ENCODE measurements at places on chromosomes 7 and 10.

DNA sequence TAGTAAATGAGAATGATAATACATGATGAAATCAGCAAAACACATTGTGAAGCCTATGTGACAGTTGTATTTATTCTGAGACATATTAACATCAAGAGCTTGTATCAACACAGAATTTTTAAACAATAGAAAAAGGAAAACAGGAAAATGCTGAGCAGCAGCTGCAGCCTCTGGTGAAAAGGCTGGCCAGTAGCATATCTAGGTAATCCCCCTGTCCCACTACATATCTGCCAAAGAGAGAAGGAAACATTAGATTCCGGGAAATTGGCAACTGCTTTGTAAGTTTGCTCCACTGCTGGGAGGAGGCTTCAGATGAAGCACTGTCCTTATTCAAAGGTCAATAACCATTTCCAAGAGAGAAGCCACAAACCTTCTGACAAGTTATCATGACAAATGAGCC is 89.4 kb downstream of the RALA start:
- no peak for DNase-seq

GRCh38 chr10:108598320-108598695 is 1325.0 kb downstream of the XPNPEP1 start:
- DNase-seq = no peak

- DNase-seq = no peak
These were observed 687.6 kb downstream of the AUTS2 start for GRCh38 chr7:70285854-70286253.

DNA sequence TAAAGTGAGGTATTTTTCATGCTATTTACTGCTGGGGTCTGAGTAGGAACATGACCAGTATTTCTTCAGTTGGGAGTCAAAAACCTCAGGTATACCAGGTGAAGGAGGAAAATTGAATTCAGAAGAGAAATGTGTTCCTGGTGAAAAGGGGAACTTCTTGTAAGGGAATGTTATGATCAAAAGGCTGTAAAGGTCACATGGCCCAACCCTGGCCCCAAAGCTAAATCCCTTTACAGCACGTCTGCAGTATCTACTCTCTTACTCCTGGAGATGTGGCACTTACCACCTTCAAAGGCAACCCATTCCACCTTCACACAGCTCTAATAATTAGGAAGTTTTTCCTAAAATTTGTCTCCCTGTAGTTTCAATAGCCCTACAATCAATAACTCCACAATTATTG is 15.2 kb downstream of the PIK3AP1 start:
- no peak for DNase-seq

DNA sequence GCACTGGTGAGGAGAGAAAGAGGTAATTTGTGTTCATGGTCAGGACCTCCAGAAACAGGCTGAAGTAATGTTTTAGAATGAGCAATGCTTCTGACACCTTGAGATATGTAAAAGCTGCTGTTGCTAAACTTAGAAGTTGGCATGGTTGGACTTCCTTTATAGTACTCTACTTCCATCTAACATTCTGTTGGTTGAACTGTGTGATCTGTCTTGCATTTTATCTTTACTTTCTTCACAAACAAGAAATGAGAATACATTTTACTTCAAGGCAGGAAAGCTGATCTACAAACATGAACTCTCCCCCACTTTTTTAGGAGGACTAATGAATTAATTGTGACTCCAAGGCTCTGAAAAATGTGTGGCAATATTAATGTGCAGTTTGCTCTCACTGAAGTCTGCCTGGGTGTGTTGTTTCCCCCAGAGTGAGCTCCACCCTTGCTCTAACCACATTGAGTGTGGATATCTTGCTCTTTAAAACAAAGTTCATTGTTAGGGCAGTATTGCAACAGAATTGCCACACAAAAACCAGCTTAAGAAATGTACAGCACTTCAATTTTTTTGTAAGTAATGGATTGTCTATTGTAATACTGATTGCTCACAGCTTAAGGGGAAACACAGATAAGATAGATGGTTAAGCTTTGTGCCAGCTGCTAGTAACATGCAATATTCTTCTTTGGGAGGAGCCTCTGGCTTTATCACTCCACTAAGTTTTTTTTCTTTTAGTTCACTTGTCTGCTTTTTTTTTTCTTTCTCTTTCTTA is 69.0 kb downstream of the ADD3 start:
- DNase-seq = no peak

DNA sequence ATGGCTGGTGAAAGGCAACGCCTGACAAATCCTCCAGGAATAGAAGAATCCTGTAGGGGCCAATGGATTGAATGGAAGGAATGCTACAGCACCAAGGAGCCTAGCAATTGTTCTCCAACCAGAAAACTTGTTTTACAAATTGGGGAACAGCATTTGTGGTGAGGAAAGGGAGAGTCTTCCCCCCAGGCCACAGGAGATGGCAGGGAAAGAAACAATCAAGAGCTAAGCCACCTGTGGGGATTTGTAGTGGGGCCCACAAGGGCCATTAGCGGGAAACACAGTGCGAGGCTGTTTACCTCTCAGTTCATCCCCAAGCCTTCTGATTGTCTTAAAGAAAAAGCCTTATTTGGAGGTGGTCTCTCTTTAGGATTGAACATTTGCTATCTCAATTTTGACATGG is 48.5 kb upstream of the KCNMA1 start:
- DNase-seq = no peak

DNA sequence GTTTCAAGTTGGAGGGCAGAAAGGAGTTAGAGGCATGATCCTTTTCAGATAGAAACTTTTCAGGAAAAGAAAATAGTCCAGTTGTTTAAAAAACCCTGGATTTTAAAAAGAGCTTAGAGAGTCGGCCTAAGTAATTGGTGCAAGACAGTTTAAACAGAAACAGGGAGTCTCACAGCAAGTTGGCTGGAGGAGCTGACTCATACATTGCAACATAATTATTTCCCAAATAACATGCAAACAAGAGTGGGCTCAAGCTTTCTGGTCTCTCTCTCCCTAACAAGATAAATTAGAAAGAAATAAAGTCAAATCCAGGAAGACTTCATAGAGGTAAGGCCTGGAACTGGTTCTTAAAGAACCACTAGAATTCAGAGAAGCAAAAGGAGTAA is 100.3 kb upstream of the AGBL3 start:
- no peak for DNase-seq

- DNase-seq = no peak
These were observed 57.6 kb upstream of the PIK3CG start for GRCh38 chr7:106807474-106807873.

DNA sequence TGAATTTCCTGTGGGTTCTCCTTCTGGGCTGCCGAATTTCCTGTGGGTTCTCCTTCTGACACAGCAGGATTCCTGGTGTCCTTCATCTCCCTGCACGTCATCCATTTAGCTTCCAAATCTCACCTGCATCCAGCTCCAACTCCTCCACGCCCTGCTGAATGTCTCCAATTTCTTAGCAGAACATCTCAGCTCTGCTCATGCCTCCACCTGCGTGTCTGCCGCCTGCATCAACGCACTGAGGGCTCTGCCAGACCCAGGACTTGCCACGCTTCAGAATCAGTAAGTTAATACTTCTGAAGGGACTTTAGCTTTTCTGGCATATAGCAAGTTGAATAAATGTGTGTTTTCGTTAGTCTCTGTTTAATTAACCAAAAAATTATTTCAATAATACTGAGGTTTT is 31.1 kb upstream of the VIPR2 start:
- DNase-seq = no peak

DNA sequence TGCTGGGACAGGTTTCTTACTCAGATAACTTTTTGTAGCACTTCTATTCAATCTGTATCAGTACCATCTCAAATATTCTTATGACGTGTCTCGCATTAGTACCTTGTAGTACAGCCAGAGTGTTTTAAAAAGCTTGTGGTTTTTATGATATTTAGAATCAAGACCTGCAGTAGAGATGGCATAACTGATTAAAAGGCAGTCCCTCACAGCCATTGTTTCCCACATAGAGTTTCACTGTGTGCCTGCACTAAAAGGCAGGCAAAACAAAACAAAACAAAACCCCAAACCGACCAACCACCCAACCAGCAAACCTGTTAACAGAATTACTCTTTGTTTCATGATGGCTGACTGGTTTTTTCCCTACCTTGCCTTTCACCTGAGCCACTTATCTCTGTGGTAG is 221.3 kb upstream of the DGKB start:
- no peak for DNase-seq

GRCh38 chr10:59393349-59393748 is 31.0 kb upstream of the FAM13C start:
- no peak for DNase-seq

GRCh38 chr7:110001254-110001938 is 1089.5 kb upstream of the LRRN3 start:
- DNase-seq = no peak

DNA sequence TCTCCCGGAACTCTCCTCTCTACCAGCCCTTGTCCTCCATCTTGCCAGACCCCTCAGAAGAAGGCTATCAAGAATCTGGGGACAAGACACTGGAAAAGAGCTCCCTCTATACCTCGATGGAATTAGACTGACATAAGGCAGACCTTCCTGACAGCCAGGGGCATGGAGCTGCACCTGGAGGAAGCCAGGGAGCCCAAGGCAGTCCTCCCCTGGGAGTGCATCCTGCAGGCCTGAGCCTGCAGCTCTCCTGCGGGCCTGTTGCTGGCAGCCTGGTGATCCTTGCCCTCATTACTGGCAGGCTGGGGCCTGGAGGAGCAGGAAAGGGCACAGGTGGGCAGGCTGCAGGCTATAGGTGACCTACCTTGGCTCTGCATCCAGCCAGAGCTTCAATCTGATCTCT is 323.4 kb downstream of the GRID1 start:
- no peak for DNase-seq

DNA sequence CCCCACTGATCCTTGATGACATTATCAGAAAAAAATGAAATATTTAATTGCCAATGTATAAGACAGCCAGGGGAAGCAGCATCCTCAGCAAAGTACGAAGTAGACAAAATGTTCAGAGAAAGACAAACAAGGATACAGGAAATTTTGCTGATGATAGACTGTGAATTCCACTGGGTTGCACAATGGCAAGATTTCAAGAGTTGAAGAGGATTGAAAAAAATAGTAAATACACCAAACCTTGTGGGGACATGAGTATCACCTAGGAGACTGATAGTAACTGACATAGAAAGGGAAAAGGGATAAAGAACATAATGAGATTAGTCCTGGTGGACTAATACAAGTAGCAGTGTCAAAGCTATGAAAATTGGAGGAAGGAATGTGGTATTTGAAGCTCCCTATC is 16.5 kb downstream of the CNOT4 start:
- no peak for DNase-seq

GRCh38 chr7:47391726-47392125 is 190.2 kb downstream of the TNS3 start:
- peak; percentile 70 for DNase-seq

- no peak for DNase-seq
These were observed 68.9 kb downstream of the PDGFA start for GRCh38 chr7:450741-451140.

- DNase-seq = no peak
These were observed 420.3 kb upstream of the AUTS2 start for GRCh38 chr7:69177941-69178494.

- no peak for DNase-seq
These were observed 23.6 kb downstream of the BEND7 start for GRCh38 chr10:13505052-13505680.

DNA sequence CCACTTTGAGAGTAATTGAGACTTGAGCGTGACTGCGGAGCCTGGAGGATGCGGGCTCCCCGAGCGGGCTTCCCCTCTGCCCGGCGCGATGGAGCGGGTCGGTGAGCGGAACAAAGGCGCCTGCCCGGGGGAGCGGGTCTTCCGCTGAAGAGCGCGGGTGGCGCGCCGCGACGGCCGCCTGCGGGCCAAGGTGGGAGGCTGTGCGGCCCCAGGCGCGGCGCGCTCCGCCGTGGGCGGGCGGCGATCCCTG is at the start of gene GALNT17:
Gene GALNT17 (plus strand): TSS at position 18 of the 250 bp plus-strand sequence.
- DNase-seq = no peak

- DNase-seq = peak; percentile 40
These were observed 51.7 kb downstream of the DIP2C start for GRCh38 chr10:637771-638195.

- peak; percentile 85 for DNase-seq
These were observed 573 bp downstream of the BLVRA start for GRCh38 chr7:43758822-43759683.

DNA sequence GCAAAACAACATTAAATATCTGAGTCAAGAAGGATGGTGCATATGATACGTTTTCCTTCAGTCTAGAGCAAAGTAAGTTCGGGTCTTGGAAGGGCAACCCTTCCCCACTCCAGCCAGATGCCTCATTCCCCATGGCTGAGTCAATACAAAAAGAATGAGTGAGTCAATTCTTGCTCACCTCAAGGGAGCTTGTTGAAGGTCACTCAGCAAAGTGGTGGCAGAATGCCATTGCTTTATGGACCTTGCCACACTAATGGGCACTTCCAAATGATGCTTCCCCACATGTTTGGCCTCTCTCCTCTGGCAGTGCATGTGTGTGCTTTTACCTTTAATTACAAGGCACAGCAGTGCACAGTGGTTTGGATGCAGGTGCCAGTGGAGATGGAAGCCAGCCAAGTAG is 296.5 kb downstream of the SORCS3 start:
- DNase-seq = no peak

GRCh38 chr7:72098807-72099580 is 313.1 kb downstream of the CALN1 start:
- no peak for DNase-seq

DNA sequence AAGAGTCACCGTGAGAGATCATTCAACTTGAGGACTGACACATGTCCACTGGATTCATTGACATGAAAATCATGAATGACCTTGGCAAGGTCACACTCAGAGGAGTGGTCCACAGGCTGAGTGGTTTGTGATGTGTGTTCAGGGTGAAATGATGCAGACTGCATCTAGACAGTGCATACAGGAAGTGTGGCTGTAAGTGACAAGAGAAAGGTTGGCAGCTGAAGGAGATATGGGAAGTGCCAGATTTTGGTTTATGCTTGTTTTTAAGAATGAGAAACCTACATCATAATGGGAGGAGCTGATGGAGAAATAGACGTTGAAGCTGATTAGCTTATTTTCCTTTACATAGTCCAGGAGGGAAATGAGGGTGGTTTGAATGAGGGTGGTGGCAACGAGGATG is 64.8 kb upstream of the VIPR2 start:
- DNase-seq = no peak

DNA sequence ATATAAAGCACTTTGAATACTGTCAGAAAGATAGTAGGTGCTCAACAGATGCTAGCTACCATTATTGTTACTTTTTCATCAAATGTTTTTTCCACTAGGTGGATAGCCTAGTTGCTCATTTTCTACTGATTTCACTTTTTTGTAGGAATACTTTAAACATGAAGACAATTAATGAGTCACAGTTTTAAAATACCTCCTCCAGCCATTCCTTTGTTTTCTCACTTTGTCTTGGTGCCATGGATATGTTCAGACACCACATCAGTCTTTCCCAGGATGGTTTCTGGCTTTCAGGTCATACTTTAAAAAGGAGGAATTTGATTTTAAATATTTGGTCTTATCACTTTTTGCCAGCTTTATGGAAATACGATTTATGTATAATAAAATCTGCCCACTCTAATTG is 147.1 kb upstream of the MGMT start:
- no peak for DNase-seq

DNA sequence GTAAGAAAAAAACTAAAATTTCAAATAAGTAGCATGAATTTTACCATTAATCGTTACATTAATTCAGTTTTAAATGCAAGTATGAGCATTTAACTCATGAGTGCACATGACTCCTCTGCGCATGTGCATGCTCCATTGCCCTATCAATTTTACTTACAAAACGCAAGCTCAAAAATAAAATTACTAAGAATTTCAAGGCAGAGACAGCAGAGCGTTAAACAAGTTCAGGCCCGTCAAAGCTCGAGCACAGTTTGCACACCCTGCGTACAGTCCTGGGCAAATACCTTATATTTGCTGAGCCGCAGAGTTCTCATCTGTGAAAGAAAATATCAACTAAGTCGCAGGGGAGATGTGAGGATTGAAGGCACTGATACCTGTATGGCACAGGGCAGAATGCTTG is 373.6 kb downstream of the BBS9 start:
- no peak for DNase-seq

Data from posterior vena cava (tissue), 2 donors.